ENCODE measurements at places on chromosomes 12 and 14.

- no peak for DNase-seq
Measured at GRCh38 chr12:43740511-43741100, 18.0 kb downstream of the PUS7L start.

GRCh38 chr12:10119066-10119465, 10.9 kb downstream of the CLEC7A start:
- DNase-seq: no peak

DNA sequence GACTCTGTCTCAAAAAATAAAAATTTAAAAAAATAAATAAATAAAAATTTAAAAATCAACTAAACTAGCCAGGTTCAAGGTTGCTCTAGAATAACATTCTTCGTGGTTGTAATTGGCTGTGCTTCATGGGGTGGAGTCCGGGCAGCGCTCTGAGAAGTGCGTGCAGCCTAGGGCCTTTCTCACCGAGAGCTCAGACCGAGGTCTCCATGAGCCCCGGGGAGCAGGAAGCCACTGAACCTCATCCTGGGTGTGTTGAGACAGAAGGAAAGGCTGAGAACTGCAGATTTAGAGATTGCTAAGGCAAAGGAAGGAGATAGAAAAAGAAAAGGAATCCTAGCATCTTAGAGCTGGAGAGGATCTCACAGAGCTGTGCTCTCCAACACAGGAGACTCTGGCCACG, 14.7 kb downstream of the P2RX4 start:
- no peak for DNase-seq

DNA sequence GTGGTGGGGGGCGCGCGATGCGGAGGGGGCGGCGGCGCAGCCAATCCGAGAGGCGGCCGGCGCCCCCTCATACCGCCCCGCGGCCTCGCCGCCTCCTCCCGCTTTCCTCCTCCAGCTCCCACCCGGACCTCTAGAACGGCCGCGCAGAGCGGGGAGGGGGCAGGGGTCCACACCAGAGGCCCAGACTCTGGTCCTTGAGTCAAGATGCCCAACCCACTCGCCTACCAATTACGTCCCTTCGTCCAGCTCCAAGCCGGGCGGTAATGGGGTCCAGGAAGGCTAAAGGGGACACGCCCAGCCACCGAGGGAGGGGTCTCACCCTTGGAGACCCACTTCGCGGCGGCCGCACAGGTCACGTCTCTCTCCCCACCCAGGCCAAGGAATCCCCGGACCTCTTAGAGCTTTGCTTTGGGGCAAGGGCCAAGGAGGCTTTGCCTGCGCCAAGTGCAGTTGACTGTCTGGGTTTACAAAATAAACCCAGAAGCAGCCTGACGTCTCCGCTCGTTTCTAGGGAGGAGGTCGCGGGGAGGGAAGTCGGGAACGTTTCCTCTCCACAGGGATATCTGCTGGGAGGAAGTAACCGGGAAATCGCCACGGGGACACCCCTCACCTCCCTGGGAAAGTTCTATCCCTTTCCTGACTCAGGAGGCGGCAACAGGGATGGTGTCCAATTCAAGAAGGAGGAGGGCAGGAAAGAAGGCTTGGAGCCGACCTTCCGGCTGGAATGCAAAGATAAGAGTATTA, 394 bp upstream of the AMIGO2 start:
- DNase-seq: peak; percentile 16

DNA sequence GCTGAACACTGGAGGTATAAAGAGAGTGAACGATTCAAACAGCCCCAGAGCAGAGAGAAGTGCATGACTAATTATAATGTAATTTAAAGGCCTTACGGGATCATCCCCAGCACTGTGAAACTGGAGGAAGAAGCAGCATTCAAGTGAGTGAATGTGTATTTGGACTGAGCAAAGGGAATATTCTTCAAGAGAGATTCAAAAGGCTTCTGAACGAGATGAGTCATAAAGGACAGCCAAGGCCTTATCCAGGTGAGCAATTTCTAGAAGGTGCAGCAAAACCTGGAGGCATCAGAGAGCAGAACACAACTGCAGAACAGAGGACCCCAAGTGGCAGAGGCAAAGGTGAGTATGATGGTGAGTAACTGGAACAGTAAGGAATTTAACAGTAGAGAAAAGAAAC, 127.2 kb downstream of the BCAT1 start:
- DNase-seq: no peak

GRCh38 chr14:90408713-90409112, 11.9 kb downstream of the CALM1 start:
- DNase-seq: no peak

- DNase-seq: no peak
Measured at GRCh38 chr14:55722054-55722453, 142.0 kb downstream of the KTN1 start.

DNA sequence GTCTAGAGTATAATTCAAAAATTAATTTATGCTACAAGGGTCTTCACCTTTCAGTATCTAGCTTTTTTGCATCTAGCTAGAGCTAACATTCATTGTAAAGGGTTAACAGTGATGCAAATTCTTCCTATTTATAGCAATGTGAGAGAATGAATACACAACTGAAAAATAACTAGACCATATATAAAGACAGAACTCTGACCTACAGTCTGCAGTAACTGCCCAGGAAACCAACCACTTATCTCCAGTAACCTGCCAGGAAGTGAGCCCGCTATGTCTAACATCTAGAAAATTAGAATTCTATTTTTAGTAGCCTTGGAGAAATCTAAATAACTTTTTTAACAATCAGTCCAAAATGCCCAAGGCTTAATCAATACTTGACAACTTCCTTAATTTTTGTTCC, 1021.9 kb downstream of the LRFN5 start:
- DNase-seq: no peak

- DNase-seq: no peak
Measured at GRCh38 chr12:104496336-104496735, 39.6 kb downstream of the CHST11 start.

DNA sequence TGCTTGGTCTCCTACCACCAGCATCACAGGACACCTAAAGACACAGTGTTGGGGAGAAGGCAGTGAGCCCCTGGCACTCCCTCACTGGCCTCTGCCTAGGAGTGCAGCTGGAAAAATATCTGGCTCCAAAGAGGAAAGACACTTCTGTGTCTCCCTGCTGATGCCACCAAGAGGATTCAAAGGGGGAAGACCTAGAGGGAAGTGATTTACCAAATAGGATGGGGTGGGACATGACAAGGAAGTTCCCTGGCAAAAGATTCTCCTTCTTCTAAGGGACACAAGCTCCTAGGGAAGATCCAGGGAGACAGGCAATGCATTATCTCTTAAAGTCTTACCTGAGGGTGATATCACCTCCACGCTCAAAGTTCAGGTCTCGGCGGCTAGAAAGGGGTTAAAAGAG, 6.1 kb downstream of the NDRG2 start:
- no peak for DNase-seq

GRCh38 chr12:76952995-76953394, 74.2 kb upstream of the CSRP2 start:
- no peak for DNase-seq

- DNase-seq: no peak
Measured at GRCh38 chr12:5178571-5178970, 134.9 kb downstream of the KCNA5 start.

GRCh38 chr12:89935850-89936249, 227.2 kb upstream of the ATP2B1 start:
- no peak for DNase-seq

DNA sequence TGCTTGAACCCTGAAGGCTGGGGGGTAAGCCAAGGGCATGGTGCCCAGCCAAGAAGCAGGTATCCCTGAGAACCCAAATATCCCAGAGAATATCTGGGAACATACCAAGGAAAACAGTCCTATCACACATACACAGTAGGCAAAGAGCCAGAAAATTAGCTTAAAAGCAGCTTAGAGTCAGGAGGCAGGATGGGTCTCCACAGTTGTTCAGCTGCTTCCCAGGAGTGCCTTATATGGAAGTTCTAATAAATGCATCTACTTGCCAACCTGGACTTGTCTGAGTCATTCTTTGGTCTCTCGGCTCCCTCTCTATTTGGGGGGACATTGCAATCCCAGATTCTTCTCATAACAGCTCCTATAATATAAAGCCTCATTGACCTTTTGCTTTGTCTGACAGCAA, 9.0 kb upstream of the GPR135 start:
- DNase-seq: no peak

DNA sequence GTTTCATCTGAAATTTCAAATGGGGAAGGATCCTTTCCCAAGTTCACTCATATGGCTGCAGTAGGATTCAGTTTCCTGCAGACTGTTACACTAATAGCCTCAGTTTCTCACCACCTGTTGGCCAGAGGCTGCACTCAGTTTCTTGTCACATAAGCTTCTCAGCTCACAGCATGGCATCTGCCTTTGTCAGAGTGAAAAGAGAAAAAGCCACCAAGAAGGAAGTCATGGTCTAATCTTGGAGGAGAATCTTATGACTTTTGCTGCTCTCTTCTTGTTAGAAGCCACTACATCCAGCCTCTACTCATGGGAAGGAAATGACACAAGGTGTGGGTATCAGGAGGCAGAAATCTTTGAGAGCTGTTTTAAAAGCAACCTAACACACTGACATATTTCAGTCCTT, 39.4 kb upstream of the BTG1 start:
- DNase-seq: no peak

- DNase-seq: no peak
Measured at GRCh38 chr12:117521867-117522266, 160.4 kb upstream of the NOS1 start.

DNA sequence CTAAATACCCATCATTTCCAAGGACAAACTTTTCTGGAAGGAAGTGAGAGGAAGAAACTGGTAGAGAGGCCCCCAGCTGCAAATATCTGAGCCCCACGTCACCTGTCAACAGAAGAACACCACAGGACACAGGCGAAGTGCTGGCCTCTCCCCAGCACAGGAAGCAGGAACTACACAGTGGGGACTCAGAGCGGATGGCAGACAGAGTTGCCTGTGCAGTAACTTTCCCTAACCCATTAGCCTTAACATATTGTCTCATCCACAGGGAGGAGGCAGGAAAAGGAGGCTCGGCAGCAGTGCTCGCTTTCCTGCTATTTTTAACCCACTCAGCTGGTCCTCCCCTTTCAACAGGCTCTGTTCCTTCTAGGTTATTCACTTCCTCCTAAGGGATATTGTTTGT, 111.5 kb upstream of the TMPO start:
- no peak for DNase-seq

DNA sequence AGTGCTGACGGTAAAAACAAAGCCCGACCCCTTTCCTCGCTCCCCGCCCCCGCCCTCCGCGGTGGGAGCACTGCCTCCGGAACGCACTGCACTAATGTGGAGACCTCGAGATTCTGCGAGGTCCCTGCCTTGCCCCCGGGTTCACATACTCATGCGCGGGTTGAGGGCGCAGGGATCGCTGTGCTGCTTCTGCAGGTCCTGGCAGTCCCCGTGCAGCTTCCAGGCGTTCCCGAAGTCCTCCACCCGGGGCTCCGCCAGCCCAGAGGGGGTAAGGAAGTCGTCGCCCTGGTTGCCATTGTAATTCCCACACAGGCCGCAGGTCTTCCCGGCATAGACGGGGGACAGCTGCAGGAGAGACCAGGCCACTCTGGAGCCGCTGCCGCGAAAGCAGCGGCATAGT, 66.8 kb downstream of the VWF start:
- no peak for DNase-seq

DNA sequence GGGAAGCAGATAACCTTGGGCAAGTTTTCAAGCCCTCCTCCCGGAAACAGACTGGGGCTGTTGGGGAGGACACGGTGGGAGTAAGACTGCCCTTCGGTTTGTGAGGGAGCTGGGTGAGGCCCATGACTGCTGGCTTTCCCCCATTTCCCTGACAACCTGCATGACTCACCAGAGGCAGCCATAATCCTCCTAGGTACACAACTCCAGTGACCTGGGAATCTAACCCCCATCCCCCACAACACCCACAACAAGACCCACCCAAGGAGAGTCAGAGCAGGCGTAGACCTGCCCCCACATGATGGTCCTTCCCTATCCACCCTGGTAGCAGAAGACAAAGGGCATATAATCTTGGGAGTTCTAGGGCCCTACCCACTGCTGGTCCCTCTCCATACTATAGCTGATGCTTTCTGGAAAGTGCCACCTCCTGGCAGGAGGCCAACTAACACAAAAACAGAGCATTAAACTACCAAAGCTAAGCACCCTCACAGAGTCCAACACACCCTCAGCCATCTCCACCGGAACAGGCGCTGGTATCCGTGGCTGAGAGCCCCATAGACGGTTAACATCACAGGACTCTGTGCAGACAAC, 14.8 kb downstream of the DDX24 start:
- no peak for DNase-seq

- DNase-seq: no peak
Measured at GRCh38 chr12:105329926-105330282, 587 bp upstream of the C12orf75 start.

DNA sequence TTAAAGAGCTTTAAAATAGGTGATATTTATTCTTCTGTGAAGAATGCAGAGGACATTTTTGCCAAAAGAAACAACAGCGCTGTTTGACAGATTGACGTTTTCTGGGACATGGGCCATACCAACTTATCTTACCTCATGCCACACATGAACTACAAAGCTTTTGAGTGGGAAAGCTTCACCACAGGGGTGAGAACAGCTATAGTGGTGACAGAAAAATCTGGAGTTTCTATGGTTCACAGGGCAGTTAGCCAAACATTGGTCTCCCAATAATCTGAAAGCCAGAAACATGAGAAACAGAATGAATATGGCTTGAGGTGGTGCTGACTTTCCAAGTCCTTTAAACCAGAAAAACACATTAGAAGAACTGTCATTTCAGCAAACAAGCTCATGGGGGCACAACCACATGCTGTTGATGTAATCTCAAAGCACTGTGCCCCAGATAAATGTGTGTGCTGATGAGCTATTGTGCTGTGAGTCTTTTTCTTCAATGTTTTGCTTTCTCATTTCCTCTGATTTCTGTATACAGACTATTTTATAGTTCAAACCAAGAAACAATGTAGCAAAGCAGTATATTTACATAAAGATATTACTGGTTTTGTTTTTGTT, 905.4 kb downstream of the SLC16A7 start:
- DNase-seq: no peak

GRCh38 chr12:64890873-64891468, 66.5 kb downstream of the TBC1D30 start:
- no peak for DNase-seq

GRCh38 chr12:132211326-132211725, 67.1 kb downstream of the NOC4L start:
- DNase-seq: no peak

GRCh38 chr12:46935271-46935847, 109.6 kb upstream of the SLC38A4 start:
- DNase-seq: no peak

DNA sequence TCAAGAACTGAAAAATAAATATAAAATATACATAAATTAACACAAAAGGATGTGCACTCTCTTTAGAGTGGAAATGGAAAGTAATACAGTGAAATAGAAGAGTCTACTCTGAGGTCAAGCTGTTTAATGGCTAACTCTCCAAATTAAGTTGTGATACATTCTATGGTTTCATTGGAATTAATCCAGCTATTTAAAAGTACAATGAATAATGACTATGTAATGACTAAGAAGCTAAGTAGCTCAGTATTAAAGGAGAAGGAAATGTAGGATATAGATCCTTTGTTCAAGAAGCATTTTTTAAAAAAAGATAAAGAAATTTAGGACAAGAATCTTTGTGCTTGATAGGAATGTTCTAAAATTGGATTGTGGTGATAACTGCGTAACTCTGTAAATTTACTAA, 85.3 kb downstream of the LRP6 start:
- DNase-seq: no peak

- DNase-seq: no peak
Measured at GRCh38 chr14:61950340-61950739, 188.1 kb downstream of the SNAPC1 start.

GRCh38 chr14:64500088-64500487, 3.5 kb downstream of the ZBTB25 start:
- DNase-seq: no peak
